ENCODE measurements at places on chromosomes 16 and 17. TPM values are rescaled to one million over a fixed set of nuclear protein-coding genes. Genes with fewer than 3 reads are reported as not detected.

The KRTAP2-1 gene
- not detected for total RNA-seq

The NEUROD2 gene
- not detected for total RNA-seq

The NUPR1 gene
- total RNA-seq = 19.3 TPM

The TBC1D3K gene
- total RNA-seq = not detected

The CCL17 gene
- total RNA-seq = not detected

The VAC14 gene
- 30.8 TPM for total RNA-seq

The CIAPIN1 gene
- 90.0 TPM for total RNA-seq

The CCL3 gene
- not detected for total RNA-seq

The CDK3 gene
- 1.3 TPM for total RNA-seq

The SMARCD2 gene
- total RNA-seq = 58.5 TPM

The CLDN7 gene
- 2.6 TPM for total RNA-seq

The SPNS2 gene
- total RNA-seq = 10.5 TPM
